ENCODE measurements at places on chromosomes 4 and X.

DNA sequence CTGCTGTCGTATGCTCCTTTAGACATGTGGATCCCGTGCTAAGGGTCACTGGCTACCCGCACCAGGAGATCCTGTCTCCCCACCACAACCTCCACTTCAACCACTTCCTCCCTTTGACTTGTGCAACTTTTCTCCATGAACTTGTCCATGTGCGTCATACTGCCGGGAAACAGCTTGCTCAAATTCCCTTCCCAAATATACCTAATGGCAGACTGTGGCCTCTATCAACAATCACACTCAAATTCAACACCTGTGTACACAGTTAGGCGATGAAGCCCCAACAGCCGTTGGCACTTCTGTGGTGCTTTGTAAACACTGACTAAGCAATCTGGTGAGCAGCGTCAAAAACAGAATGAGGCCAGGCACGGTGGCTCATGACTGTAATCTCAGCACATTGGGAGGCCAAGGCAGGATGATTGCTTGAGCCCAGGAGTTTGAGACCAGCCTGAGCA lies 49.5 kb downstream of the CD99L2 start:
- no peak for DNase-seq

DNA sequence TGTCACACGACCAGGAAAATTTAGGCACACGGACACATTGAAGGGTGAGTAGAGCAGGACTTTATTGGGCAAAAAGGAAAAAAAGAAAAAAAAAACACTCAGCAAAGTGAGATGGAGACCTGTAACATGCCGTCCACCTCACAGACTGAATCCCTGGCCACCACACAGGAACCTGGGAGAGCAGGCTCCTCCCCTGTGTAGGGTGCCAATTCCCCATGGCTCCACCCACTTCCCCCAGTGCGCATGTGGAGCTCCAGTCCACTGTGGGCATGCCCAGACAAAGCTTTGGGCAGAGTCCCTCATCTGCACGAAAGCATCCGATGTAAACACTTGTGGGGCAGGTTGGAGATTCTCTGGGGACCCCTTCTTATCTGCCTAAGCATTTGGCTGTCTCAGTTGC lies 23.6 kb upstream of the CBR4 start:
- no peak for DNase-seq

DNA sequence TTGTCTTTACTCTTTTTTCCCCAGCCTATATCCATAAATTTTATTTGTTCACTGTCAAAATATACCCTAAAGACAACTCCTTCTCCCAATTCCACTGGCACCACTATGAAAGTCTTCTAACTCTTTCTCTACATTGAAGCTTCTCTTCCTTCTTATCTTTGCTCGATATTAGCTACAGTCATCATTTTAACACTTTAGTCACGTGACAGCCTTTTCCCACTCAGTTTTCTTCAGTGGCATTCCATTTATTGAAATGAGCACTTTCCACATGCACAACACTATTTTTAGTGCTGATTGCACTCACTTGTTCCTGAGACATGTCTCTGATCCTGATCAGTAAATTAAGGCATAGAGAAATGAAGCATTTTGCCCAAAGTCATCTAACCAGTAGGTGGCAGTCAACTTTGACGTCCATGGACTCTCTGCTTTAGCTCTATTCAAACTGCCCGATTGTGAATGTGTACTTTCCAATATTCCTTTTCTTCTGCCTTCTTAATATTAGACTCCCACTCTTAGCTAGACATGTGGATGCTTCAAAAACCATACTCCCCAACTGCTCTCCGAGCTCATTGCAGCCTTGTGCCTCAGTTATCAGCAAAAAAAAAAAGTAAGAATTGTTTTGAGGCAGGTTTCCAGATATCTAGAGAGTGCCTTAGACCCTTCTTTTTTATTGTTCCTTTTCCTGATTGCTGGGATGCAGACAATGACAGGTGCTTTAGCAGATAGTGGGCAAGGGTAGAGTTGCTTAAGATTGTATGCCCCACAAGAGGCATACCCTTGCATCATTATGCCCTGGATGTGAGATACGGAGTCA lies 394.4 kb upstream of the ADGRL3 start:
- peak; percentile 2 for DNase-seq

DNA sequence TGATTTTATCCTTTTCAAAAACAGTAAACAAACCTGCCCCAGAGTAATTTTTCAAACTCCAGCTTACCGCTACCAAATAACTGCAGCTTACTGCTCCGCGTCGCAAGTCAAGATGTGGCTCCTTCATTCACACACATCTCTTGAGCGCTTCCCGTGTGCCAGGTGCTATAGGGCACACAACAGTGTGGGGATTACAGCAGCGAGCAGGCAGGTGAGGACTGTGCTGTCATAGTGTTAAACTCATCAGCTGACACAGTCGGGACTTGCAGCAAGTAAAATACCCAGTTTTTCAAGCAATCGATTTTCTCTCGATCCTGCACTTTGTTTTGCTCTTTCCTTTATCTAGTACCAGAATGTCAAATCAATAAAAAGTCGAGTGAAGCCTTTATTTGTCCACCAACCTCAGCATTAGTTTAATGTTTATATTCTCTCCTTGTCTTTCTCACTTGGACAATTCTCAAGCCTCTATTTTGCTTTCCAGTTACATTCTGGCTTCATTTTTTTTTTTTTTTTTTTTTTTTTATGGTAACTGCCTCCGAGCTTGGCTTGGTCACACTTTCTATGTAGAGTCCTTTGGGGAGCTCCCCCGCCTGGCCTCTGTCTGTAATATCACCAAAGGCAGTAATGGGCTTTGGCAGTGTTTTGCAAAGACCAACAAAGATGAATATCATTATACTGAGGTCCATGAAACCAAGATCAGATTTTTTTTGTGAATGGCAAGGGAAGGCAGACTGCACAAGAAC lies 8.3 kb upstream of the ASB5 start:
- peak; percentile 71 for DNase-seq

- DNase-seq: no peak
Observed at GRCh38 chr4:92992758-92993157, 689.0 kb downstream of the GRID2 start.

GRCh38 chr4:110411574-110412011 lies 64.4 kb upstream of the ENPEP start:
- no peak for DNase-seq

GRCh38 chr4:99100876-99101275 lies 12.3 kb upstream of the ADH5 start:
- DNase-seq: no peak

GRCh38 chr4:82419451-82419850 lies 10.8 kb downstream of the HNRNPDL start:
- no peak for DNase-seq

DNA sequence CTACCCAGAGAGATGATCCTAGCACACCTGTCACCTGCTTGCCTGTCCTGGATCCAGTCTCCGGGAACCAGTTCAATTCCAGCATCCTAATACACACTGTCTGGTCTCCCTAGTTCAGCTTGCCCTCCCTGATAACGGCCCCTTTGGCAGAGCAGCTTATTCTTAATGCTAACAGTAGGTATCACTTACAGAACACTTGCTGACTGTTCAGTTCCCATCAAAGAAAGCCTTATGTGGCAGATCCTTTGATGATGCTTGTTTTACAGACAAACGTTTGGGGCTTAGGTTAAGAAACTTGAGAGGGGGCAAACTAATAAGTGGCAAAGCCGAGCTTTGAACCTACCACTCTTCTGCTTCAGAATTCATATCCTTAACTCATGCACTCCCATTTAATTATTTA lies 890 bp downstream of the RASSF6 start:
- DNase-seq: no peak

- no peak for DNase-seq
Observed at GRCh38 chr4:140485939-140486338, 12.2 kb downstream of the MGAT4D start.

- no peak for DNase-seq
Observed at GRCh38 chr4:165784672-165785071, 88.4 kb upstream of the TLL1 start.

DNA sequence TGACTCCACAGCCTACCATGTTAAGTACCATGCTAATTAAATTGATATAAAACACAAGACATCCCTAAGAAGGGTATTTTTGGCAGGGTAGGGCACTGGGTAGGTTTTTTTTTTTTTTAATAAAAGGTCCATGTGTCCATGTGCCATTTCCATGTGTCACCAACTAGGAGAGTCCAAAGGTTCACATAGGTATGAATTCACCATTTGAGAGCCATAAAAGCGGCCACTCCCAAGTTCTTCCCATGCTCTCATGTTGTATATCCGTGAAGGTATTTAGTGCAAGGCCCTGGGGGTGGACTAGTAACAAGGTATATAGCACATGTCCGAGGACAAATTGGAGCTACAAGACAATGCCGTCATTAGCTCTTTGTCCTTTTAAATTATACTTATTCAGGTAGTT lies 107.3 kb downstream of the PDE5A start:
- DNase-seq: no peak

- no peak for DNase-seq
Observed at GRCh38 chr4:124224256-124224655, 488.3 kb downstream of the ANKRD50 start.

DNA sequence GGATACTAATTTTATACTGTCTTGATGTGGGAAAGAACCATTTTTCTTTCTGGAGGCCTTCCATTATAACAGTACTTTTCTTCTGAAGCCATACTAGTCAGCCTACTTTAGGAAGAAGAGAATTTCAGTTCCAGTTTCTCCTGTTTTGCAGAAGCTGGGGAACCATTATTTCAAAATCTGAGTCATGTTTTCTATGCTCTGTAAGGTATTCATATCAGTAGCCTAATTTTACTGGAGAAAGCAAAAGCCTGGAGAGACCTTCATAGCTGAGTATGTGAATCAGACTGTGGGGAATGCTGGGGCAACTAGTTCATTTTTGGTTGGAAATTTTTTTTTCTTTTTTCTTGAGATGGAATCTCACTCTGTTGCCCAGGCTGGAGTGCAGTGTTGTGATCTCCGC lies 22.4 kb downstream of the AFF1 start:
- DNase-seq: no peak

- no peak for DNase-seq
Observed at GRCh38 chr4:141121768-141122454, 11.4 kb downstream of the RNF150 start.

GRCh38 chr4:40409835-40410234 lies 74.7 kb downstream of the CHRNA9 start:
- no peak for DNase-seq

GRCh38 chr4:20844311-20844710 lies 144.1 kb downstream of the PACRGL start:
- no peak for DNase-seq

- DNase-seq: no peak
Observed at GRCh38 chr4:150960079-150960478, 55.0 kb downstream of the LRBA start.

- DNase-seq: no peak
Observed at GRCh38 chr4:2818351-2818939, 25.2 kb upstream of the ADD1 start.

GRCh38 chrX:124395145-124395880 lies 49.0 kb downstream of the SH2D1A start:
- DNase-seq: no peak

- DNase-seq: no peak
Observed at GRCh38 chrX:56757327-56757726, 28.3 kb downstream of the NBDY start.
